Activated T-cell treated with anti-CD3 and anti-CD28 coated beads, Interleukin-2, amount 50 U/mL, for 1 hour (primary cell): ENCODE measurements at places on chromosomes 5 and 9.

- DNase-seq: no peak
Observed at GRCh38 chr5:68953875-68954617, 139.8 kb upstream of the SLC30A5 start.

- DNase-seq: peak; percentile 16
Observed at GRCh38 chr9:136660971-136661550, 1.7 kb upstream of the EGFL7 start.

- no peak for DNase-seq
Observed at GRCh38 chr9:8760000-8760767, 960.6 kb upstream of the DMAC1 start.

DNA sequence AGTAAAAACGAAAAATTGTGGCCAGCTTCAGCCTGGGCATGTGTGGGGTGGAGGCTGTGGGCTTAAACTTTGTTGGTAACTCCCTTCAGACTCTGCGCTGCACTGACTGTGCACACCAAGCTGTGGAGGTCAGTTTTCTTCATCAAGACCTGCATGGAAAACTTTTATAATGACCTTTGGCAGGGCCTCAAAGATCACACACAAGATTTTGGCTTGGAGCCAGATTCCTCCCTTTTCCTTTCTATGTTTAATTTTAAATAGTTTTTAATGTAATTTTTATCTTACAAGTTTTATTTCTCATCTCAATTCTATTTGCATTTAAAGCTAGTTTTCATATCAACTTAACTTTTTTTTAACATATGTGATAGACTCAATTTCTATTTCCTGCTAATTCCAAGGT, 1211.1 kb upstream of the CDH18 start:
- DNase-seq: no peak

GRCh38 chr5:90861843-90862586, 303.4 kb downstream of the ADGRV1 start:
- no peak for DNase-seq

GRCh38 chr5:59261969-59262368, 631.6 kb downstream of the PDE4D start:
- DNase-seq: no peak

GRCh38 chr5:177996660-177997318, 747 bp upstream of the PROP1 start:
- DNase-seq: no peak

- DNase-seq: no peak
Observed at GRCh38 chr9:77604316-77604715, 43.8 kb downstream of the GNA14 start.

GRCh38 chr5:139481580-139482049, 943 bp downstream of the STING1 start:
- DNase-seq: peak; percentile 46

GRCh38 chr5:65866837-65867521, 59.4 kb upstream of the ERBIN start:
- no peak for DNase-seq

DNA sequence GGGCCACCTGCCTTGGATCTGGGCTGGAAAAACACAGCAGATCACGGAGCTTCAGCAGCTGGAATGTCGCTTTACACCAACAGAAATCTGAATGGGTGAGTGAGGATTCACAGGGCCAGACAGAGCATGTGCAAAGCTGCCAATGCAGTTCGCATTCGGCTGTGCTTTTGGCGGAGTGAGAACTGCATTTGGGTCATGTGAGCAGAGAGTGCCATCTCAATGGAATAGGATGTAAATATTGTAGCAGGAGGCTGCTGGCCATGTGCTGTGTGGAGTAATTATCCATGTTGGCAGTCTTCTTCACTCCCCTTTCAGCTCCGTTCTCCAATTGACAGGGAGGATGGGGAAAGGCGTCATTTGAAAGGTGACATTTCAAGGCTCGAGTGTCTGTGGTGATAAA, at the start of gene ANKRD55:
Gene ANKRD55 (minus strand): TSS at position 101 of the 400 bp plus-strand sequence. CDS start 417 bp downstream, outside the sequence.
- no peak for DNase-seq

DNA sequence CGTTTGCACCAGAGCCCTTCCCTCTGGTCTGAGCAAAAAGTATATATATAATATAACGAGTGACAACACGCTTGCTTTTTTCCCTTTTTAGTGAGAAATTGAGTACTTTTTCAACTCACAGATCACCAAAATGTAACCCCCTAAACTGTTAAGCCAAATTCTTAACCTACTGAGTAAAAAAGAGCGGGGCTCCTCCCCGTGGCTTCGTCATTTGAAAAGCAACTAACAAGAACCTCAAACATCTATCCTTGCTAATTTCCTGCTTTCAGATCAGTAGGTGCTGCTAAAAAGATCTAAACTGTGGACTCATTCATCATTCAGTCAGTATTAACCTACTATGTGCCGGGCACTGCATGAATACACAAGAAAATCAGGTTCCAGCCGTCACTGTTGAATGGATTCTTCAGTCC, 1.0 kb upstream of the PTBP3 start:
- peak; percentile 51 for DNase-seq

- DNase-seq: no peak
Observed at GRCh38 chr5:111553868-111554267, 41.5 kb upstream of the STARD4 start.

DNA sequence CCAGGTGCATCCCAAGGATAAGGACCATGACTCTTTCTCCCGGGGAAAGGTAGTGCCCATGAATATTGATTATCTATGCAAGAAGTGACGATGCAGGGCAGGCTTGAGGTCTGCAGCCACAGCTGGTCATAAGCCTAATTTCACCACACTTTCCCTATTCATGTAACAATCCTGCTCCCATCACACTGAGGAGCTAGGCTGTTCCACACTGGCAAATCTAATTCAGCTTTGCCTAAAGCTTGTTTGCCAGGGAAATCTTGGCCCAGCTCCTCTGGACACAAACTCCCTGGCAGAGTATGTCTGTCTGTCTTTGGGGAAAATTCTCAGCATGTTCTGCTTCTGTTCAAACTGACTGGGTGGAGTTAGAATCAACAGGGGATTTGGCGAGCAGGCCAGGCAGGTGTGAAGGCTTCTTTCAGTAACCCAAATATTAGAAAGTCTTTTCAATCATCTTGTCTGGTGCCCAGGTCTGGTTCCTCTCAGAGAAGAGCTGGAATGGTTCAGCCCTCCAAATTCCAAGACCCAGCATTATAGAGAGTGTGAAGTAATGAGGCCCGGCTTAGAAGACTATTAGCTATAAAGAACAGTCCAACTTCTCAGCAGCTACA, 88.5 kb upstream of the SPDL1 start:
- no peak for DNase-seq

GRCh38 chr5:92652756-92653155, 928.3 kb downstream of the NR2F1-AS1 start:
- DNase-seq: no peak

DNA sequence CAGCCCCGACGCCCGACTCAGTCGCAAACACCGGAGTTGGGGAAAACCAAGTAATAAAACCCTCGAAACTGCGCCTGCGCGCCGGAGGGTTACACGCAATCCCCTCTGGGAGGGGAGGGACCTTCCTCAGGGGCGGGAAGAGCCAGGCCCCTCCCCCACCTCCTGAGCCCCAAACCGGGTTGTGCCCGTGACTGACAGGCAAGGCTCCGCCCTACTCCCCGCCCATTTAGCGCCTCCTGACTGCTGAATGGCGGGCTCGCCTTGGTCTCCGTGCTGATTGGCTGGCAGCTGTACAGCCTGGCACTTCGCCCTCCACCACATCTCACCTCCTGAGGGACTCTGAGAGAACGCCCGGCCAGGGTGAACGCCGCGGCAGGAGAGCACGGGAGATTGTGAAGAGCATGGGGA, at the start of gene PRDM9:
Gene PRDM9 (plus strand): TSS at position 332 of the 408 bp plus-strand sequence. CDS start 1,425 bp downstream, outside the sequence.
- no peak for DNase-seq

- no peak for DNase-seq
Observed at GRCh38 chr5:137309290-137309689, 189.8 kb downstream of the SPOCK1 start.

- no peak for DNase-seq
Observed at GRCh38 chr5:62720031-62720441, 141.4 kb downstream of the LRRC70 start.

GRCh38 chr5:81014348-81014747, 54.2 kb downstream of the RASGRF2 start:
- DNase-seq: no peak

DNA sequence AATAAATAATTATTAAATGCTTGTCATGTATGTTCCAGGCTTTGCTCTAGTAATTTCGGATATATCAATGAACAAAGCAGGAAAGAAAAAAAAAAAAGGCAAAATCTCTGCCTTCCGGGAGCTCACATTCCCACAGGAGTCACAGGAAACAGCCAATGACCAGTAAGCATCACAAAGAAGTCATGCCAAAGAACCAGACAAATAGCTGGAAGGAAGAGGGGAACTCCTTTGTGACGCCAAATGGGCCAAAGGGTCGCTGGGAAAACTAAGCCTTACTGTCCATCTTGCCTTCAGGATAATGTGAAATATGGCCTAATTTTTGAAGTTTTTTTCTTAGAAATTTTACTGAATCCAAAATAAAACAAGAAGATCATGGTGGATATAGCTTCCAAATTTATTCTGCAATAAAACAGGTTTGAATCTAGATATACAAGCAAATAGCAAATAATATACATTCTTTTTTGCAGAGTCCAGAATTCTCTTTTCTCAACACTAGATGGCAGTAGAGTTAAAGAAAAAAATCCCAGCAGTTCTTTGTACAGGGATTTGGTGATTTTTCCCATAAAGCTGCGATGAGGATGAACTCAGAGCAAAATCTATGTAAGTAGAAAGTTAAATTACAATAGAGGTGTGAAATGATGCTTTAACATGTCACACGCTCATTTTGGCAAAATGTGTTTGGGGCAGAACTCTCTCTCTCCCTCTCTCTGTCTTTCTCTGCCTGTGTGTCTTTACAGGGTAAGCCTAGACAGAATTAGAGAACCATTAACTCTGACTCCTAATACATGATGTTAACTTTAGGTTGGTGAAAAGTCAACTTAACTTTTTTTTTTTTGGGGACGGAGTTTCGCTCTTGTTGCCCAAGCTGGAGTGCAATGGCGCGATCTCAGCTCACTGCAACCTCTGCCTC, 60.0 kb upstream of the TUT7 start:
- DNase-seq: no peak
